ENCODE measurements at places on chromosomes 7 and 10.

DNA sequence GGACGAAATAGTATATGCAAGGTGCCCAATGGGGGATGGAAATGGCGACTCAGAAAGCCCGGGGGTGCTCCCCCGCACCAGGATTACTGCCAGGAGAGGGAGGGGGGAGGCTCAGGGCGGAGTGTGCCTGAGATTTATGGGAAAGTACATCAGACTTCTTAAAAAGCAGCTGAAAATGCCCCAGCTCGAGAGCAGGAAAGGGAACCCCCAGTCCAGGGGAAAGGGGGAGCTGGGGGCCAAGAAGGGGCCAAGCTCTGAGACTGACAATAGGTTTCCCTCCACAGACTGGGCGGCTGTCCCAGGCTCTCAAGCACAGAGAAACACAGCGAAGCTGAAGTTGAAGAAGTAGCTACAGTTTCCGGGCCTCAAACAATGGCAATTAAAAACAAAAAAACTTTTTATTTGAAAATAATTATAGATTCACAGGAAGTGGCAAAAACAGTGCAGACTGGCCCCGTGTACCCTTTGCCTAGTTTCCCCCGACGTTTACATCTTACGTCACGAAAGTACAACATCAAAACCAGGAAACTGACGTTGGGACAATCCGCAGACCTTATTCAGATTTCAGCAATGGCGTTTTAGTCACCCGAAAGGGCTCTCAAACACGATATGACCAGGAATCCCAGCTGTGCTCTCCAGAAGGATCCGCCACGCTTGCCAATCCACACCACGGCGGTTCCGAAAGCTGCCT is 83.9 kb upstream of the FGFR2 start:
- DNase-seq, result no peak

DNA sequence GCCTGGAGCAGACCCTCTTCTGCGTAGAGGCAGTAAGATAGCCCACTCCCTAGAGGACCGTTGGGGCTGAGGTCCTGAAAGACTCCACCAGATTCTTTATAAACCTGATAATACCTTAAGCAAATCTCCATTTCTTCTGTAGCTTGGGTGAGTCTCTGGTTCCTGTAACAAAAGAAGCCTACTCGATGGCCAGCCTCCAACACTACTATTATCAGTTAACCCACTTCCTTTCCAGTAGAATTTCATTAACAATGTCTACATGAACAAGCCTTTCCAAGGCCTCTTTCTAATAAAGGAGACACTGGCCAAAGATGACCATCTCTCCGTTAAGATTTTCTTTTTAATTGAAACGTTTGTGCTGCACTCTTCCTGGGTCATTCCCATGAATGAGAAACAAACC is 201.7 kb upstream of the KCTD7 start:
- no peak for DNase-seq

DNA sequence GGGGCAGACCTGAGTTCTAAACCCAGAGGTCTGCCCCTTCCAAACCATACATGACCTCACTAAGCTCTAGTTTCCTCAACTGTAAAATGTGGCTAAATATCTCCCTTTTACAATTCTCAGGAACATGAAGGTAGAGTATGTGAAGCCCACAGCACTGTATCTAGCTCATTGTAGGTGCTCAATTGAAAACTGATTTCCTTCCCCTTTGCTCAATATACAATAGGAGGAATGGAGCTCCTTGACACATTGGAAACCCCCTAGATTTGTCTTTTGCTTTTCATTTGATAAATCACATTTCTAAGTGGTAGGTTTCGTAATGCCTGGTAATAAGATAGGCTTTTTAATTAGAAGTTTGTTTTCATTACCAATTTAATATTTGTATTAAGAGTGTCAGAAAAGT is 153.3 kb downstream of the ARID5B start:
- no peak for DNase-seq

DNA sequence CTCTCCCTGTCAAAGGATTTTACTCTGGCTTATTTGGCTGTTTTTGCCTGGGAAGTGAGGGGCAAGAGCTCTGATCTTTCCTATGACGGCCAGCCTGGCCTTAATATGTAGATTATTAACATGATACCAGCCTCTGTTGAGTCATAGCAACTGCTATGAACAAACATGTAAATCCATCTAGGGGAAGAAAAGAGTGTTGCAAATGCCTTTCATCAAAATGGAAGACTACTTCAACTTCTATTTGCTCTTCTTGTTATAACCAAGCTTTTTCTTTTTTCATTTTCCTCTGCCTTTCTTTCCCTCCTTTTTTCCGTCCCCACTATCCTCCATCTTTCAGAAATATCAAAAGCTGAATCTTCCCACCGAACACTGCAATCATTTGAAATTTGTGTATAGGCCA is 46.6 kb downstream of the BTRC start:
- no peak for DNase-seq

DNA sequence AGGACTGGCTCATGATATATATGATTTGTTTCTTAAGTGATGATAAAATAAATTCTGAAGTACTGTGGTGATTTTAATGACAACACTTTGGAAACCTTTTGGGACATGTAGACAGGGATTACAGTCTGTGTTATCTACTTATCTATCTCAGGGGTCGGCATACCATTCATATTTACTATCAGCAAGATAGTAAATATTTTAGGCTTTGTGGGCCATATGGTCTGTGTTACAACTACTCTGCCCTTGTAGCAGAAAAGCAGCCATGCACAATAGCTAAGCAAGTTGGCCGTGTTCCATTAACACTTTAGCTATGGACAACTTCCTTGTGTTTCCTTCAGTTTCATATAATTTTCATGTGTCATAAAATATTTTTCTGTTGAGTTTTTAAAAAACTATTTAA is 97.8 kb upstream of the PRPS1L1 start:
- no peak for DNase-seq

DNA sequence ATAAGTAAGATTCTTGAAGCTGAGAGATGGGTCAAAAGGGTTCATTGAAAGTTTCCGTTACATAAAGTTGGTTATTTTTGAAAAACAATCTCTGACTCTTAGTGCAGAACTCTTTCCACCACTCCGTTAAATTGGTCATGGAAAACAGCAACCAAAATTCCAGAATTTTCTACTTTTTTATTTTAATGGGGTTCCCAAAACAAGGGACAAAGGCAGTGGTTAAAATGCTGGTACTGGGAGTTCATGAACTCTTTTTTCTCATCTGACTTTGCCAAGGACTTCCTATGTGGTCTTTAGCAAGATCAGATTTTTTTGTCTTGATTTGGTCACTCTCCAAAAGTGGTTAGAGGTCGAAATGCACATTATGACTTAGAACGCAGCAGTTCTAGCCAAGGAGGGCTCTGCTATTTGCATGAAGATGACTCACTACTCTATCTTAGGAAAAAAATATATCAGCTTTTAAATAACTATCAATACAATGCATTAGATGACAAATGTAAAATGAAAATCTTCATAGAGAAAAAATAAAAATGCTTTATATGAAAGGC is 145.7 kb downstream of the REEP3 start:
- DNase-seq, result peak; percentile 88

DNA sequence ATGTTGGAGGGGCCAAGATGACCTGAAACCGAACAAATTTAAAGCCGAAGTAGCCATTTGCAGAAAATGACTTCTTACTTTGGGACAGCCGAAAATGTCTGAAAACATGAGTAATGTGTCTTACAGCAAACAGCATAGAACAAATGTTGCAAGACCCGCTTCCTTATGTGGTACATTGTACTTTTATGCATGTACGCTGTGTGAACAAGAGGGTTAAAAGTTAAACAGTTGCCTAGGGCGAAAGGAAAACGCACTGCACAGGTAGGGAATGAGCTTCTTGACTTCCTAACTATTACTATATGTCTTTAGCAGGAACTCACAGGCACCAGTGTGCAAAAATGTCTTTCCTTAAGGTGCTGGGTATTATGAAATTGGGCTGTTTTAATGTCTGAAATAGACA is 303.5 kb upstream of the MGMT start:
- DNase-seq, result no peak

DNA sequence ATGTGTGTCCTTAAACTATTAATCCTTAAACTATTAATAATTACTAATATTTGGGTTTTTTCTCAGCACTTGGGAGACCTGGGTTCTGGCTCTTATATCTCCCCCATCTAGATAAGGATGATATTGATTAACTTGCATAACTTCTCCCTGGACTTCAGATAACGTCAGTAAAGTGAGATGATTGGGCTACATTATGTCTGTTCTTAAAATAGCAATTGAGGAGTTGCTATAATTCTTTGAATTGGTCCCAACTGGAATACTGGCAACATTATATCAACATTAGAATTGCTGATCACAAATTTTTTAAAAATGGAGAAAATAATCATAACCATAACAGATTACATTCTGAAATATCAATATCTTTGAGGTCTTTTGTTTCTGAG is 1.9 kb downstream of the APBB1IP start:
- DNase-seq, result no peak

All from AG04449 (cell line).